Stimulated activated naive B cell treated with anti-CD40 and anti-IgM and Interleukin-4, amounts not matched to agents 10 μg/mL and 1 μg/mL and 100 μg/mL, for 72 hours (primary cell): ENCODE measurements at places on chromosomes 3 and 15.

GRCh38 chr3:67516496-67516895, 137.9 kb downstream of the SUCLG2 start:
- DNase-seq, result no peak

DNA sequence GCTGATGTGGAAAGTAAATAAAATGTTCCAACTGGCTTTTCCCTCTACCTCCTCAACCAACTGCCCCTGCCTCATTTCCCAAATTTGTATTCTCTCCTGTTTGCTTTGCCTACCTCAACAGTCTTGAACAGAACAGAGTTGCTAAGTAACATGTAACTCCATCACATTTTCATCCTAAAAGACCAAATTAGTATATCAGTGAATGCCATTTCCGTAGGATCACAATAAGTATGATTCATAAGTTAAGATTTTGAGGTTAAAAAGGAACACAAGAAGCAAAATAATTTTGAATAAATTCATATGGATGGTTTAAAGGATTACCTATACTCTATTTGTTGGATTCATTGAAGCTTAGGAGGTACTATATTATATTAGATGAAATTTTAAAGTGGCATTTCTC, 154.9 kb downstream of the ECT2 start:
- DNase-seq, result no peak

DNA sequence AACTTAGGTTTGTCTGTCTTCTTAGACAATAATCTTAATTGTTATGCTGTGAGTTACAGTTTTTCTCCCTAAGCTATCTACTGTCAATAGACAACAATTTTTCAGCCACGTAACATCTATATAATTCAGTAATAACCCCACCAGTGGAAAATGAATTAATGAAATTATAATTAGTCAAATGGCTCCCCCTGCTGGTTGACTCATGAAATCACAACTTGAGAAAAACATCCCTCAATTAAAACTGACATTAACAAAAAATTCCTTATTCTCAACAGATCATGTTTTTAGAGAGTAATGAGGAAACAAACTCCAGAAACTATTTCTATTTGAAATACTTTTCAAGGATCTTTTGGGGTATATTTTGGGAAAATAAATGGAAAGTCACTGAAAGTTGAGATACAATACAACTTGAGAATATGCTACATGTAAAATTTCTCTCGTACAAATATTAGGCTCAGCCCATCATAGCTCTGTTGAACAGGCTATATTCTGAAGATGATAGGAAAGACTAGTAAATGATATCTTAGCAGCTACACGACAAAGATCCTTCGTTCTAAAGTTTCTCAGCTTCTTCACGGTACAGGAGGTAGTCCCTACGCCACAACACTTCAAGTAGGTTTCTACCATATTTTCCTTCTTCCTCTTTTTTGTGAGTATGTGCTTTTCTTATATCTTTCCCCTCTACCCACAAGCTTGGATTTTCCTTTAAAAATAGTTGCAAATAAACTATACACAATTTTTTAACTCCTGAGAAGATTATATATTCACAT, 20.7 kb downstream of the PPP1R2 start:
- no peak for DNase-seq

- DNase-seq, result no peak
Observed at GRCh38 chr3:62586356-62586755, 213.0 kb upstream of the FEZF2 start.

GRCh38 chr3:151265866-151266265, 12.5 kb downstream of the P2RY14 start:
- DNase-seq, result peak; percentile 72

DNA sequence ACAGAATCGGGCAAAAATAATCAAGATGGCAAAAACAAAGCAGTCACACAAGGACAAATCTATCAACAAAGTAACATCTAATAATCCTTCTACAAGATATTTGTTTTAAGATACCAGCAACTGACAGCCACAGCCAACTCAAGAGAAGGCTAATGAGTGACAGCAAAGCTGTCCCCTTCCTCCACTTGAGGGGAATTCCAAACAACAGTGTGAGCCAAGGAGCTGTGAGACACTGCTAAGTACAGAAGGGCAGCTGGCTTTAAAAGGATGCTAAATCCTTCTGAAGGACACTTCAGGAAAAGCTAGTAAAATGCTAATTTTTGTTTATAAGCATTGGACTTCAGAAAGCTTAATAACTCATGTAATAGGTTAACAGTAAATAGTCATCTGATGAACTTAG, 120.3 kb upstream of the GOLGA8J start:
- no peak for DNase-seq

- no peak for DNase-seq
Observed at GRCh38 chr15:80804970-80805495, 25.9 kb downstream of the CEMIP start.

- DNase-seq, result no peak
Observed at GRCh38 chr3:119738741-119739140, 35.9 kb downstream of the CFAP91 start.

- no peak for DNase-seq
Observed at GRCh38 chr3:52091586-52092270, 35.4 kb upstream of the DUSP7 start.

DNA sequence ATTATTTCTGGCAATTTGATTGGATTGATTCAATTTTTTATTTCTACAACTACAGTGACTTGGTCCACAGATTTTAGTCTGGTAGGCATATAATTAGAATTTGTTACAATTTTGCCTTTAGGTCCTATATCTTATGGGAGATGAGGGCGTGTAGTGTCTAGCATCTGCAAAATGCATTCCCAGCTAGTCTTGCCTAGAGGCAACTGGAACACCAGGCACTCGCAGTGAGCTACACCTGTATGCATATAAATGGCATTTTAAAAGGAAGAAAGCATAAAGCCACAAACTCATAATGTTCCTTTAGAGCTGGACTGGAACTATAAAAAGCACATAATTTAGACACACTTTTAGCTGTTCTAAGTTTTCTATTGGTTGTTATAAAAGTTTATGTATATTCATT, 17.9 kb upstream of the SPPL2A start:
- no peak for DNase-seq

- DNase-seq, result peak; percentile 8
Observed at GRCh38 chr3:157865352-157866000, 240.7 kb downstream of the SHOX2 start.
